Breast epithelium (tissue), 4 donors: ENCODE measurements at places on chromosomes 5 and 9. TPM values are rescaled to one million over a fixed set of nuclear protein-coding genes. Genes with fewer than 3 reads are reported as not detected.

DNA sequence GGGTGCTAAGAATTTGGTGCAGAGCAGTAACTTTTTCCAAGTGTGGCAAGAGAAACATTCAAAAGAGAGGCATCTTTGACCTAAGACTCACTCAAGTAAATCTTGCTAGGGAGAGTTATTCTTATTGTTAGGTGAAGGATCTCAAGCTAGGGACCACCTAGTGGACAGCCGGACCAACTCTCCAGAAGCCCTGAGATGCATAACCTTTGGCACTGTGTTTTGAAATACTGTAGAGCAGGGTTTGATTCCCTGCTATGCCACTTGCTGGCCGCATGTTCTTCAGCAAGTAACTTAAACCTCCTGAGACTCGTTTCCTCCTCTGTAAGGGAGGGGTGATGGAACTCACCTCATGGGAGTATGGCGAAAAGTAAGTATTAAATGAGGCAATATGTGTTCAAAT lies 336.1 kb upstream of the ADAMTSL1 start:
- DNase-seq, result no peak

DNA sequence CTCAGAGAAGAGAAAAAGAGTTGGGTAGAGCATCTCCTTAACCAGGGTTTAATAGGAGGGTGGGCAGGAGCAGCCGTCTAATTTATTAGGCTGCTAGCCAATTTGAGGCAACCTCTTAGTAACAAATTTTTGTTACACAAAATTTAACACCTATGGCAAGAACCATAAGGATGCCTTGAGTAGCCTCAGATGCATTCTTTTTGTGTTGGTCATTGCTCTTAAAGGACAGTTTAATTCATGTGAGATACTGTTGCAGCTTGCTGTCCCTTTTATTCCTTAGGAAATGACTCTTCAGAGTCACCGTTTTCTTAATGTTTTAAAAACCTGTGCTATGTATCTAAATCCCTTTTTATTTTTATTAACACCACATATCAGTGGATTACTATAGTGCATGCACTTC lies 255.1 kb downstream of the MAST4 start:
- DNase-seq, result no peak

DNA sequence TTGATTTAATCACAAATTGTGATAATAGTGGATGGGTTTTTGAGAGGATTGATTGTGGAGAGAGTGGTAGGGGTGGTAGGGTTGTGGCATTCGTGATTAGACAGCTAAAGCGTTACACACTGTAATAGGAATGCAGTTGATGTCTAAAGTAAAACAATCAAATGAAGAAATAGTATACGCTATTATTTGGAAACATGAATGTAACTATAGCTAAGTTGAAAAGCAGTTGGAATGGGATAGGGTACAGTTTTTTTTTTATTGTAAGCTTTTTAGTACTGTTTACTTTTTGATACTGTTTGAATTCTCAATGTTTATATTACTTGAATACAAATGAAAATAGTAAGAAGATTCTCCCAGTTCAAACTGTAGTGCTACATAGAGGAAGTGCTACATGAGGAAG lies 51.8 kb downstream of the RANBP17 start:
- DNase-seq, result no peak

DNA sequence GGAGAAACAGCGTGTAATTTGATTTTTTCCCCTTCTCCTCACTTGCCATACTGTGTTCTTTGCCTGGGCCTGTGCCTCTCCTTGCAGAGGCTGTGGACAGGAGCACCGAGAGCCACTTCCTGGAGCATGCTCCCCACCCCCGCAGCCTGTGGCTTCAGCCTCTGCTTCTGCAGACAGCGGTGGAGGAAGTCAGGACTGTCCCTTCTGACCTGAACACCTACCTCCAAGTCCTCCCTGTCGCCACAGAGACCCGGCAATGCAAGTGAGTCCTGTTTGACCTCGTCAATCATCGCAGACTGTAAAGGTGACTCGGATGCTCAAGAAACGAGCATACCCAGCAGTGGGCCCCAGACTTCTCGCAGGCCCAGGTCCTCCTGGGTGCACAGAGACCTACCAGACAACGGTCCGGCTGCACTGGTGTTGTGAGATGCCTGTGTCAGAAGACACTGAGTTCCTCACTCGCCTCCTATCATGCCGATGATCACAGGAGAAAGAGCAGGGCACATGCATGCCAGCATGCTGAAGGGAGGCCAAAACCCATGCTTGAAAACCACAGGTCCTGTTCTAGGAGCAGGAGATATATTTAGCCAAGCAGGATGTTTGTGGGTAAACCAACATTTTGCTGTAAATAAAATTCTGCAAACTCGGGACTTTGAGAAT lies 198.8 kb downstream of the AUH start:
- no peak for DNase-seq

DNA sequence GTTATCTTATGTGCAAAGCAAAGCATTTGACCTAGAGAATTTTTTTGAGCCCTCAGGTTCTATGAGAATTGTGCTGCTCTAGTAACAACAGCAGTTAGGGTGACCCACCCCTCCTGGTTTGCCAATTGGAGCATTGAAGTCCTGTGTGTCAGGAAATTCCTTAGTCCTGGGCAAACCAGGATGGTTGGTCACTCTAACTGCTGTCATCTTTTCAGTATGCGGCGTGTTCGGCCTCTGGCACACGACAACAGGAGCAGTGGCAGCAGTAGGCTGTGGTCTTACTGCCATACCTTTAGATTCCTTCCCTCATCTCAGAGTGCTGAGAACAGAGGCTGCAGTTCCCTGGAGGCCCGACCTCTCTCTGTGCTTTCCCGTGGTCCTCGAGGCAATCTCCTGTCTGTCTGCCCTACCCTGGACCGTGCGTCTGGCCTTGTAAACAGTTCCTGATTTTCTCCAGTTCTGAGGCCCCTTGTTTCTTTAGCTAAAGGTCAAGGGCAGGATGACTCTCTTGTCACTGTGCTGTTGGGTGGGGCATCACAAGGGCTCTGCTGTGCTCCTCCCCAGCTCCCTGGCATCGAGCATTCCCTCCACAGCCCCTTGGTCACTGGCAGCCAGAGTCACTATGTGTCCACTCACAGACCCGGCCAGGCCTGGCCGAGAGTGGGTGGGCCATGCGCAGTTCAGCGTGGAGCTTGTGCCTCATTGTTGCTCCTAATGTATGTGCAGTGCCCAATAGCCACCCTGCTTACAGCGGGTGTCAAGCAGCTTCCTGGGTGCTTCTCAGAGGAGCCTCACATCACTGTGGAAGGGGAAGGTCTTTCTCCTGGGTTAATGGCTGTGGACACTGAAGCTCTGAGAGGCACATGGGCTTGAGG lies 18.5 kb upstream of the COL15A1 start:
- no peak for DNase-seq

DNA sequence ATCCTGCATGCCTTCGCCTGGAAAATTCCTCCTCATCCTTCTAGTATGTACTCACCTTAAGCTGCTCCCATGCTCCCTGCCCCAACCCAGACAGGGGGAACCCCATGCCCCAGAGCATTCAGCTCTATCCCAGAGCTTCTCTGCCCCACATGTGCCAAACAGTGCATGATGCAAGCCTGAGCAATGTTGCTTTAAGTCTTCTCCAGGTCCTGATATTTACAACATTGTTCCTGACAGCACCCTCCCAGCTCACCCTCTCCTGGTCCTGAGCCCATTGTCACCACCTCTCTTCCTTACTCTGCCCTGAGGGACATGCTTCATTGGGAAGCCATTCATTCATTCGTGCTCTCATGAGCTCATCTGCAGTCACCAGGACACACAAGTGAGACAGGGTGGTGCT lies 23.4 kb upstream of the BARX1 start:
- no peak for DNase-seq

GRCh38 chr9:119991797-119992196 lies 588.2 kb downstream of the CDK5RAP2 start:
- no peak for DNase-seq

DNA sequence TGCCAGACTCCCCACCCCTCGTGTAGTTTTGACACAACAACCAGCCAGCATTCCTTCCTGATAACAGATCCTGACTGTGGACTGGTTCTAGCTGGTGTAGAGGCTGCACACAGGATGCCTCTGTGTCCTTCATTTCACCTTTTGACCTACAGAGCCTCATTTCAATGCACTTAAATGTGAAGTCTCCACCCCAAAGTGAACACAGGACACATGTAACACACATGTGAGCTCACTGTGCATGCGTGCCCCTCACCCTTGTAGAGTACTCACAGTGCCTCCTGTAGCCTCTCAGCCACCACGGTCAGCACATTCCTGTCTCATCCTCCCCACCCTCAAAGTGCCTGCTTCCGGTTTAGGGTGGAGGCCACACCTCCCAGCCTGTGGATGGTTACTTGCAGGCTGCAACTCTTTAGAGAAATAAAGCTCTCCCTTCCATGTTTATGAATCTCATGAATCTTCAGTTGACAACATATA lies 11.6 kb upstream of the NKD2 start:
- DNase-seq, result no peak

- no peak for DNase-seq
Observed at GRCh38 chr5:56259002-56259511, 25.9 kb upstream of the ANKRD55 start.

PLCXD3 gene
- 2.0 TPM for total RNA-seq

PCDHA10 gene
- 6.4 TPM for total RNA-seq

ST6GALNAC4 gene
- total RNA-seq, result 44.6 TPM

RIOK2 gene
- 28.2 TPM for total RNA-seq

LCN9 gene
- total RNA-seq, result not detected
